Neural crest cell (in vitro differentiated cells): ENCODE measurements at places on chromosomes 3 and 15. TPM values are rescaled to one million over a fixed set of nuclear protein-coding genes. Genes with fewer than 3 reads are reported as not detected.

GRCh38 chr3:170584585-170585007 is 1.3 kb downstream of the SLC7A14 start:
- peak; percentile 80 for DNase-seq

GRCh38 chr3:127396473-127396872 is 108.6 kb upstream of the PRR20G start:
- no peak for DNase-seq

The SLC24A5 gene
- total RNA-seq: 0.16 TPM in 1 of 2 replicates, not detected in the other

- no peak for DNase-seq
Observed at GRCh38 chr3:179168918-179169317, 20.8 kb downstream of the PIK3CA start.

DNA sequence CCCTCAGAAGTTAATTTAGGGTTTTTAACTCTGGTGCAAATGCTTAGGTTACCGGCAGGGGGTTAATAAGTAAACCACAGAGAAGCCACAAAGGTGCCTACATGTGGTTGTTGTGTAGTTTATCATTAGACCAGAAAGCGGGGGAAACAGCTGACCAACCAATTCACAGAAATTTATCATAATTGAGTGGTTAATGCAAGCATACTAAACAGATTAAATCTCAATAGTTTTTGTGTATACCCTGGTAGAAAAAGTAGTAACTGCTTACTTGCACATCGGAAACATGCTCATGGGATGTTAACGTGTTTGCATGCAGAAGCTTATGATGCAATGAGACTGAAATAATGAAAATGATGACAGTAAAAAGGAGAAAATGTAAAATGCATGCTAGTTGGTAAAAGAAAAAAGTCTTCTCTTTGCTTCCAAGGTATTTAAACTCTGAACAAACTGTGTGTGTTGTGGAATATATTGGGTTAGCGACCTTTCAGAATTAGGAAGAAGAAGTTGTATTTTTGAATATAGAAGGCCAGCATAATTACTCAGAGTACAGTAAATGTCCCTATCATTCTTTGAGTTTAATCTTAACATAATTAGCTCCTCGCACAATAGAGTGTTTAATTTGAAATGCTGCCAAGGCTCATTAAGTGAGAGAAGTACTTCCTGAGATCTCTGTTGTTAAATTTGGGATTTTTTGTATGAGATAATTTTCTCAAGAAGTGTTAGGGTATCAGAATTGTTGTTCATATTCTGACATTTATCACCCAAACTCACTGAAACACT is 316.2 kb downstream of the PTPRG start:
- no peak for DNase-seq

GRCh38 chr15:55694652-55695150 is 48.3 kb downstream of the PRTG start:
- DNase-seq: no peak

- DNase-seq: no peak
Observed at GRCh38 chr15:101256757-101257156, 4.9 kb upstream of the CHSY1 start.

The GOLGA6L10 gene
- total RNA-seq: 3.6 and 3.7 TPM in 2 replicates

GRCh38 chr3:193270451-193270850 is 29.4 kb downstream of the PLAAT1 start:
- no peak for DNase-seq

DNA sequence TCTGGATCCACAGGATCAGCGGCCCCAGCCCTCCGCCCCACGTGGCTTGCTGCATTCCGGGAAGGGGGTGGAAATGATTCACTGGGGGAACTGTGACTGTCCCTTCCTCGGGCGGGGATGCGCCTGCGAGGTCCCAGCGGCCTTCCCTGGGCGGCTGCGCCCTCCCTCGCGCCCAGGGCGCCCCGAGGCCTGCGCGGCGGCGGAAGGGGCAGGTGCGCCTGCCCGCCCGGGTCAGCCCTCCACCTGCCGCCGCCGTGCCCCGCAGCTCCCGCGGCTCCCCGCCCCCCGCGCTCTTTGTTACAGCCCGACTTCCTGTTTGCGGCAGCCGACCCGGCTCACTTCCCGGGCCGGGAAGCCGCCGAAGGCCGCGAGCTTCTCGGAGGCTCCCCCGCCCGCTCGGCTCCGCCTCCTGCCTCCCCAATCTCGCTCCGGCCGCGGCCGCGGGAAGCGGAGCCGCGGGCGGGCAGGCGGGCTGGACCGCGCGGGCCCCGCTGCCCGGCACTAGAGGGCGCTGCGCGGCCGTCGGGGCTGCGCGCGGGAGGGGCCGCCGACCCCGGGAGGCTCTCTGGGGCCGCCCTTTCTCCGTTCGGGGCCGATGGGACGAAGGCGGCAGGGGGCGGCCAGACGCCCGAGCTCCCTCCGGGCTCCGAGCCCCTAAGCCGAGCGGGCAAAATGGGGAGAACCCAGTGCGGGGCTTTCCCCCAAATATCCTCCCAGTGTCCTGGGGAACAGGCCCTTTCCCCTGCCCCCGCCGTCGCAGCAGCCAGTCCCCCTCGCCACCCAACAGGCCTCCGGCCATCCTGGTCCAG is 11.5 kb upstream of the CHAC1 start:
- DNase-seq: peak; percentile 70

- no peak for DNase-seq
Observed at GRCh38 chr15:89128320-89129122, 40.3 kb downstream of the ABHD2 start.

The MUC4 gene
- total RNA-seq: not detected in 2 replicates

The DAZL gene
- total RNA-seq: not detected in 2 replicates

The SLC9C1 gene
- total RNA-seq: 0.42 and 0.55 TPM in 2 replicates

The ZNF385D gene
- total RNA-seq: 2.1 and 2.2 TPM in 2 replicates

- no peak for DNase-seq
Observed at GRCh38 chr3:114058646-114059045, 2.1 kb downstream of the QTRT2 start.

DNA sequence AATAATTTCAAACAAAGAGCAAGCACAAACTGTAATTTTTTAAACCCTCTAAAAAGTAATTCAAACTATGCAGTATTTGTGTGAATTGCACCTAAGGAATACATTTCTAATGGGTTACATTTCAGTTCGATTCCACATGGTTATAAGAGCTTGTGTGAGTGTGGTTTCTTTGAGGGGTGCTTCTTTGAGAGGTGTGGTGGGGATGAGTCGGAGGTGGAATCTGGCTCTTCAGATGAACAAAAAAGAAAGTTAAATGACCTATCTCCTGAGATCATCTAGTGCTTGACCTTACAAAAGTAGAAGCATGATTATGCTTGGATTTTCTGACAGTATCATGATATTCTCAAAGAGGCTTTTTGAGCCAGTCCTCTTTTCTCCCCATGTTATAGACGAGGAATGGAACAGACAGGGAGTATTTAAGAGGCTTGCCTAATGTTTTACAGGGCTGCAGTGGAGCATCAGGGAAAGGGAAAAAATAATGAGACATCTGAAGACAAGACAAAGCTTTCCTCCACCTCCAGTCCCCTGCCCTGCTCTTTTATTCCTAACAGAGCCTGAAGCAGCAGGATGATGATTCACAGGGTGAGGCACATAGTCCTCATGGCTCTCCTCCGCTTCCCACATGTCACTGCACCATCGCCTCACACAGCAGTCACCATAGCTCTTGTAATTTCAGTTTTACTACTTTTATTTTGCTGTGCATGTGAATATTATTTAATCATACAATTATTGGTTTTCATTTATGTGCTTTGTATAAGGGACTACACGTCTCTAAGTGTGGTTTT is 82.0 kb downstream of the LYSMD4 start:
- no peak for DNase-seq

The COL6A6 gene
- total RNA-seq: not detected in 2 replicates

The SLC9A9 gene
- total RNA-seq: 0.56 and 1.6 TPM in 2 replicates

DNA sequence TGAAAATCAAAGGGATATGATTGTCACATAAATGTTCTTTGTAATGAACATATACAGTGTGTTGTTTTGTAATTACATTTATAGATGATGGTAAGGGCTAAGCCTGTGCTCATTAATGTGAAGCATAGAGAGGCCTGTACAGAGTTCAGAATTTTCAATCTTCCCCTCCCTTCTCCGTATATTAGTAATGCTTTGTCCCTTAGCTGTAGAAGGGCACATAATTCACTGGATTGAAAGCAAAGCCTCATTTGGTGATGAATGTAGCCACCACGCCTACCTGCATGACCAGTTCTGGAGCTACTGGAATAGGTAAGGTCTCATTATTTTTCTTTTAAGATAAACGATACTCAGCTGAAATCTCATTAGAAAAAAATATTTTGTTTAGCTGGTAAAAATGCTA is 130.2 kb downstream of the CDIN1 start:
- DNase-seq: no peak

The LDHAL6B gene
- not detected in 2 replicates for total RNA-seq

GRCh38 chr3:167813169-167814123 is 77.9 kb downstream of the SERPINI1 start:
- no peak for DNase-seq

The ATP8B4 gene
- total RNA-seq: 0.18 TPM in 1 of 2 replicates, not detected in the other

- DNase-seq: no peak
Observed at GRCh38 chr3:188633206-188633605, 479.2 kb downstream of the LPP start.

- no peak for DNase-seq
Observed at GRCh38 chr15:59051873-59052861, 52.8 kb upstream of the CCNB2 start.

DNA sequence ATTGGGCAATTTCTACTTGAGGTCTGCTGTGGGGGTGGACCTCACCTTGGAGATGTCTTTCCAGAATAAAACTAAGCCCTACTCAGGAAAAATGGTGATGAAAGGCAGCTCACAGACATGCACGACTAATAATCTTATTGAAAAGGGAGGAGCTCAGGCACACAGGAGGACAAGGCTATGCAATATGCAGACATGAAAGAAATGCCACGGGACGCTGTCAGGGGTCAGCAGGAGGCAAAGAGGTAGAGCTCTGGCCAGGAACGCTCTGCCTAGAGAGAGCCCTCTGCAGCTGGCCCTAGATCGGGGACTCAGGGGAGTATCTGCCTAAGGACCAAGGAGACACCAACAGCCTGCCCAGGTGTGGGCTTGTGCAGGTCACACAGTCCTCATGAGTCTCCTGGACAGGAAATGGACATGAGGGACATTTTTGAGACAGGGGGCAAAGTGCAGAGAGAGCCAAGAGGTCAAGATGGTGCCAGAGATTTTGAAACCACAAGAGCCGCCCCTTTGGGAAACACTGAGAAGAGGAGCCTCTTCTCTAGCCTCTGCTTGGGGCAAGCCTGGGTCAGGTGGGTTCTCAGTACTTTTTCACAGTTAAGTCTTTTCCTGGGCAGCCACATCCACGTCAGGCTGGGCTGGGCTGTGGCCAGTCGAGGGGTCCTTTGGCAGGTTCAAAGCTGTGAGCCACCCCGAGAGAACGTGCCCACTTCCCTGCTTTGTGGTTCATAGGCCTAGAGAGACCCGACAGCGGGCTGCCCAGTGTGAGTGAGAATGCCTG is 23.2 kb downstream of the EAF1 start:
- no peak for DNase-seq

DNA sequence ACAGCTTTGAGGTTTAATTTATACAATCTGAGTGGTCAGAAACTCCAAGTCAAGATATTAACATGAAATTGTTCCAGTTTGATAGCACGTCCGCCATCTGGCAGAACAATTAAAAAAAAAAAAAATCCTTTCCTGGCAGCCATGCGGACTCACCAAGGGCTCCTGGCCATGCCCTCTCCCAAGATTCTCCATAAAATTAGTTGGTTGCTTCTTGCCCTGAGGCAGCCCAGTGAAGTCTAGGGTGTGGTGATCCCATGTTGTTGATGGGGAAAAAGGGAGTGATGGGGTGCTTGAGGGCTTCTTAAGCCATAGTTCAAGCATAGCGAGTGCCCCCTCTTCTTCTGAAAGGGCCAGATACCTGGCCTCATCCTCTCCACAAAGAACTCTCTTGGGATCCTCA is 81.7 kb upstream of the CCNL1 start:
- no peak for DNase-seq

The CPB1 gene
- not detected in 2 replicates for total RNA-seq

- DNase-seq: no peak
Observed at GRCh38 chr3:79976466-79976865, 208.7 kb upstream of the ROBO1 start.

- no peak for DNase-seq
Observed at GRCh38 chr3:72932416-72932815, 44.6 kb downstream of the GXYLT2 start.

GRCh38 chr3:153080778-153081240 is 81.2 kb upstream of the RAP2B start:
- DNase-seq: no peak

DNA sequence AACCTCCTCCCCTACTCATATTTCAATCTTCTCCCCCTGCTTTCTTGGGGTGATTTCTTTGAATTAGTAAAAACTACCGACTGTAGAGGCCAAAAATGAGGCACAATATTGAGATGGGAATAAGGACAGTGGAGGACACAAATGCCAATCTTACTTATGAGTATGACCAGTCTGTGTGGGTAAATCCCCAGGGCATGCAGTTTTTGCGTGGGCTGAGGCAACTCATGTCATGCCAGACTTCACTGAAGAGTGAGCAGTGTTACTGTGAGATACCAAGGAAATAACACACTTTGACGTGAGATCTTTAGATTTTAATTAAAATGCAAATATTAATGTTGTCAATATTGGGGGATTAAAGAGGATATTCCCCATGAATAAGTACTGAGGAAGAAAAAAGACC is 254.3 kb upstream of the ICE2 start:
- no peak for DNase-seq

The ROPN1 gene
- not detected in 2 replicates for total RNA-seq

DNA sequence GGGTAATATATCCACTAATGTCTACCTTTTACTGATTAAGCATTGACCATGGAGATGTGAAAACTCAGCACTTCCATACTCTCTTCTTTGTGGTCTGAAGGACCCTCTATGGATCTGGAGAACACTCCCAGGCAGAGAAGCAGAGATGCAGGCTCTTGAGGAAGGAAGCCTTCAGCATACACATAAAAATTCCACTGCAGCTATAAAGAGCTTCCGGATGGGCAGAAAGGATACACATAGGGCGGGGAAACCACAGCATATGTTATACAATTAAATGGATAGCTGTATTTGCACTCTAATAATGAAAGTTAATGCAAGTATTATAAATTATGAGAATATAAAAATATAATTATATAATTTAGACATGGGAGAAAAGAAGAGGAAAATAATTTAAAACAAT is 1258.2 kb upstream of the ALCAM start:
- no peak for DNase-seq

DNA sequence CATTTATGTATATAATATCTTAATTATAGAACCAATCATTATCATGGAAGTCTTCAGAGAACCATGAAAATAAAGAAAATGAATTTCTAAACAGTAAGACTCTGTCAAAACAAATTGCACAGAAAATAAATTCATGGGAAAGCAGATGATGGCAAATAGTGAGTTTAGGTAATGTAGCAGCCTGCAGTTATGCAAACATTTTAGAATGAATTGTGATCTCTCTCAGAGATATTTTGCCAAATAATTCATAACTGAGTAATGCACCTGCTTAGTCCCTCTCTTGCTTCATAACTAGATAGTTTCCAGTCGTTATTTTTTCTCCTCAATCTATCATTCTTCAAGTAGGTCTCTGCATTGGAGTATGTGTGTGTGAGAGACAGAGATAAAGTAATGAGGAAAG is 492.7 kb upstream of the THBS1 start:
- no peak for DNase-seq

DNA sequence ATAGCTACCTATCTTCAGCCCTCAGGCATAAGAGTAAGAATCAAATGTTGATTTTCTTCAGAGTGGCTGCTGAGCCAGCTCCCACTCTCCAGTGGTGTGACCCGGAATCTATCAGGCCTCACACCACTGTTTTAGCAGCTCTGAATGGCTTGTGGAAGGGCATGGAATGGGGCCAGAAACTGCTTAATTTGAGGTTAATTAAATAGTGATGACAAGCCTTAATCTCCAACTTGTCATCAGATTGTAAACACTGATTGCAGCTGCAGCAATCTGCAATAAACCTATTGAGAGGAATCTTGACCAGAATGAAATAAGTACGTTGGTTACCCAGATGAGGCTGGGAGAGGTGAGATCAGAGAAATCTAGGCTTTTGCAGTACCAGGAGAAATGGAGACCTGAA is 317.4 kb downstream of the FHIT start:
- DNase-seq: no peak

The CNTN4 gene
- total RNA-seq: 2.9 and 4.3 TPM in 2 replicates
